GM23248 (cell line): ENCODE measurements at places on chromosomes 5 and 9. TPM values are rescaled to one million over a fixed set of nuclear protein-coding genes. Genes with fewer than 3 reads are reported as not detected.
A peak's percentile ranks its signal among the peaks of the same experiment; 100 is the strongest.

CNTNAP3 gene
- not detected in 2 replicates for total RNA-seq

NOXA1 gene
- total RNA-seq, result 0.32 TPM in 1 of 2 replicates, not detected in the other

DNA sequence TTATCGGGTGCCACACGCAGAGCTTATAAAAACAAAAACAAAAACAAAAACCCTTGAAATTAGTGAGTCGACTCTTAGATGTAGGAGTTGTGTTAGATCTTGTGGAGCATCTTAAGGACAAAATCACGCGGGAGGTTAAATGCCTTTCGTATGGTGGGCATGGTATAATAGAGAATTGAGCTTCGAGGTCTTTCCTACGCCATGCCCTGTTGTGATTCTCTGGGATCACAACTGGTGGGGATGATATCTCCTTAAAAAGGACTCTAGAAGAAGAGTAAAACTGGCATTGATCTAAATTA is 773 bp upstream of the ELL2 start:
- H3K4me1 ChIP-seq, result peaks cover 6% of the 10 kb centered on the region
- peaks cover 23% of the 10 kb centered on the region for H3K36me3 ChIP-seq
- no peaks in the 10 kb centered on the region for H3K27me3 ChIP-seq
- no peak for DNase-seq
- peak overlapping the region; percentile 97 for H3K4me3 ChIP-seq
- H3K27ac ChIP-seq, result peak overlapping the region; percentile 90

PRPF4 gene
- 26.5 and 27.4 TPM in 2 replicates for total RNA-seq

DNA sequence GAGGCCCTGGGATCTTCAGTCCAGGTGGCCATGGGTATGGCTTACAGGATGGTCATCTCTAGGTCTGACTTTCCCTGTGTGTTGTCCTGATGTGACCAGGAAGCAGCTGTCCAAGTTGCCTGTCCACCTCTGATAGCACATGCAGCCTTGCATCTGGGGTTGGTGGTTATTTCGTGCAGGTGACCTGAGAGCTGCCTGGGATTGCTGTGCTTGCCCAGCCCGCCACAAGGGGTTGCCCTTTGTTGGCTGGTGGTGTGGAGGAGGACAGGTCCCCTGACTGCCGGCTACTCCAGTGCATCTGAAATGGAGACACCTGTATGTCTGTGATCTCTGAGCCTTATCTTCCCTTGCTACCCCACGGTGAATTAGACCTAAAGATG is 212.6 kb downstream of the ARHGAP26 start:
- peak overlapping the region; percentile 64; the same call in 1 of the 2 replicates for H3K27ac ChIP-seq
- no peaks in the 10 kb centered on the region for H3K36me3 ChIP-seq
- H3K4me3 ChIP-seq, result no peak overlapping the region
- no peaks in the 10 kb centered on the region for H3K27me3 ChIP-seq
- no peak for DNase-seq
- peaks cover 37% of the 10 kb centered on the region for H3K4me1 ChIP-seq

NR5A1 gene
- not detected in 2 replicates for total RNA-seq

TAF11L5 gene
- total RNA-seq, result not detected in 2 replicates

- 0 out of 2 replicates have a peak, but pooled peaks cover 14% of the 10 kb centered on the region for H3K27me3 ChIP-seq
- no peak overlapping the region for H3K27ac ChIP-seq
- DNase-seq, result no peak
- H3K4me1 ChIP-seq, result peaks cover 5% of the 10 kb centered on the region; the same call in 1 of the 2 replicates
- H3K36me3 ChIP-seq, result no peaks in the 10 kb centered on the region
These were observed 134.2 kb downstream of the KCNIP1 start for GRCh38 chr5:170638051-170638450.

- no peak overlapping the region for H3K27ac ChIP-seq
- H3K36me3 ChIP-seq, result no peaks in the 10 kb centered on the region
- no peak for DNase-seq
- H3K27me3 ChIP-seq, result no peaks in the 10 kb centered on the region
- H3K4me3 ChIP-seq, result no peak overlapping the region
- no peaks in the 10 kb centered on the region for H3K4me1 ChIP-seq
These were observed 195.6 kb upstream of the SMC2 start for GRCh38 chr9:103898550-103898949.

DNA sequence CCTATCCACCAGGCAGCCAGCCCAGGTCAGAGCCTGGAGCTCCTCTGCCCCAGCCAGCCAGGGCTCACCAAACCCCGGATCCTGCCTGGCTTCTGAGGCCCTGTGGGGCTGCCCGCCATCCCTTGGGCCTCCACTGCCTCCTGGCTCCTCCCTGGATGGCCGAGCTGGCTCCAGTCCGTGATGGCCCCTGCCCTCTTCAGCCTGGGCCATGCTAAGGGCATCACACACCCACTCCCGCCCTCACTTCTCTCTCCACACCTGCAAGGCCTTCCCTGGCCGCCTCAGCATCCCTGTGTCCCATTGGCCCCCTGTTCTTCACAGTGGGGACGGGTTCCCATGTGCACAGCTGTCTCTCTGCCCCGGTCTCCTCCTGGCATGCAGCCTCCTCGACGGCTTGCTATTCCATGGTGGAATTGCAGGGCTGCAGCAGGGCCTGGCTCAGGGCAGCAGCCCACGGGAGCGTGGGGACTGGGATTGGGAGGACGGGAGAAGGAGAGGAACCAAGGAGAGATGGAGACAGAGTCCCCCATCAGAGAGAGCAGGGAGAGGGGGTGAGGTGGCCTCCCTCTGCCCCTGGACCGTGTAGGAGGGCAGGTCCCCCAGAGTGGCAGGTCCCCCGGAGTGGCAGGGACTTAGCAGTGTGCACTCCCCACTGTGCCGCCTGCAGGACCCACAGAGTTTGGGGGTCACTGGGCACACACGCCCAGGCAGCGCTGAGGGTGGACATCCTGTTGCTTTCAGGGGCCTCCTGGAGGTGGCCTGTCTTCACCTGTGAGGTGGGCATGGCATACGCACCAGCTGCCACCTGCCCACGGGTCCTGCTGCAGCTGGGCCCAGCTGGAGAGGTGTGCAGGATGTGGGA is 16.7 kb upstream of the RNU6ATAC start:
- no peak overlapping the region for H3K4me3 ChIP-seq
- H3K27me3 ChIP-seq, result peaks cover 20% of the 10 kb centered on the region
- H3K4me1 ChIP-seq, result 0 out of 2 replicates have a peak, but pooled peaks cover 3% of the 10 kb centered on the region
- no peak overlapping the region for H3K27ac ChIP-seq
- no peak for DNase-seq

GRCh38 chr5:128172102-128172501 is 88.5 kb downstream of the SLC12A2 start:
- no peak overlapping the region for H3K4me3 ChIP-seq
- no peak overlapping the region for H3K27ac ChIP-seq
- no peak for DNase-seq
- no peaks in the 10 kb centered on the region for H3K36me3 ChIP-seq
- H3K27me3 ChIP-seq, result no peaks in the 10 kb centered on the region
- H3K4me1 ChIP-seq, result no peaks in the 10 kb centered on the region

- no peaks in the 10 kb centered on the region for H3K27me3 ChIP-seq
- no peak for DNase-seq
- H3K4me3 ChIP-seq, result no peak overlapping the region
- H3K27ac ChIP-seq, result no peak overlapping the region
These were observed 335.7 kb upstream of the RPS23 start for GRCh38 chr5:82613891-82614290.

DNA sequence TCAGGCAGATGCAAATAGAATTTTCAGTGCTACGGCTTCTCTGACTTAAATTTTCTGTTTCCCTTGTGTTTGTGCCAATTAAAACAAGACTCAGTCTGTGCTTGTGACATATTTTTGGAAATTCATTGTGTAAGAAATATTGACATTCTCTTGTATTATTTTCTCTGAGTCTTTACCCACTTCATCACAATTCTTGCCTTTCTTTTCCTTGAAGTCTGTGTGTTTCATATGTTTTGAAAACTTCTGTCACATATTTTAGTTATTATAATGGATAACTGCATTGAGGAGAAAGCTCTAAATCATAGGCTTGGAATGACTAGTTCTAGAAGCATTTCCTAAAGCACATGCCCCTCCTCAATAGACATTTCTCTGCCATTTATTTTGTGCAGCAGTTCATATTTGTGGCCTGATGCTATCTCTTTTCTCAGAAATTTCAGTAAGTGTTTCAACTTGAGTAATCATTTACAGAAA is 206.6 kb downstream of the PALM2AKAP2 start:
- DNase-seq, result peak; percentile 88
- H3K27ac ChIP-seq, result peak overlapping the region; percentile 86
- H3K27me3 ChIP-seq, result no peaks in the 10 kb centered on the region
- no peaks in the 10 kb centered on the region for H3K36me3 ChIP-seq
- peaks cover 51% of the 10 kb centered on the region for H3K4me1 ChIP-seq

DNA sequence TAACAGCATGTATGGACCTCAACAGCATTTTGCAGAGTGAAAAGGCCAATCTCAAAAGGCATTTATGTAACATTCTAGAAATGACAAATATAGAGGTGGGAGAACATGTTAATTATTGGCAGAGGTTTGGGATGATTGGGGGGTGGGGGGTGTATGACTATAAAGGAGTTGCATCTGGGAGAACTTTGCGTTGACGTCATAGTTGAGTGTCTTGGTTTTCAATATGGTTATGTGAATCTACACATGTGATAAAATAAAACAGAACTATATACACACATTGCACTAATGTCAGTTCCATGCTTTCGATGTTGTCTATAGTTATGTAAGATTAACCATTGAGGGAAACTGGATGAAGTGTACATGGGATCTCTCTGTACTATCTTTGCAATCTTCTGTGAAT is 139.1 kb downstream of the SV2C start:
- H3K4me3 ChIP-seq, result no peak overlapping the region
- H3K36me3 ChIP-seq, result no peaks in the 10 kb centered on the region
- no peak overlapping the region for H3K27ac ChIP-seq
- no peak for DNase-seq
- no peaks in the 10 kb centered on the region for H3K4me1 ChIP-seq

DNA sequence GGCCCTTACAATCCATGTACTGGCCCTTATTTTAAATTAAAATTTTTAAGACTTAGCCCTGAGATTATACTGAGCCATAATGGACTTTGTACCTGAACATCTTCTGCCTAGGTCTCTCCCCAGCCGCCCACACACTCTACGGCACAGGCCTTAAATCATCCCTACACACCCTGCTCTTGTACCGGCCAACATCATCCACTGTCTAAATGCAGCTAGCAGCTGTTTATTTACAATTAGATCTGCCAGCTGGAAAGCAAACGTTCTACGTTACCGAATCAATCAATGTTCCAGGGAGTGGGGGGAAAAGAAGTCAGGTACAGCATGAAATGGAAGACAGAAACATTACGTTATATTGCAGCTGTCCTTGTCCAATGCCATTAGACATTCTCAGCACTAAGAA is 88.4 kb upstream of the GRAMD2B start:
- no peaks in the 10 kb centered on the region for H3K4me1 ChIP-seq
- no peaks in the 10 kb centered on the region for H3K36me3 ChIP-seq
- H3K27me3 ChIP-seq, result no peaks in the 10 kb centered on the region; the same call in 1 of the 2 replicates

- H3K27me3 ChIP-seq, result no peaks in the 10 kb centered on the region; the same call in 1 of the 2 replicates
- no peak overlapping the region for H3K4me3 ChIP-seq
- H3K36me3 ChIP-seq, result no peaks in the 10 kb centered on the region
These were observed 75.9 kb downstream of the FBXO38 start for GRCh38 chr5:148459669-148460068.

FBLL1 gene
- total RNA-seq, result 1.3 TPM in 1 of 2 replicates, not detected in the other

ABO gene
- total RNA-seq, result not detected in 2 replicates

- no peak overlapping the region for H3K4me3 ChIP-seq
- no peak overlapping the region for H3K27ac ChIP-seq
- no peaks in the 10 kb centered on the region for H3K36me3 ChIP-seq
- DNase-seq, result peak; percentile 10
- no peaks in the 10 kb centered on the region for H3K27me3 ChIP-seq
These were observed 15.7 kb upstream of the OR13C8 start for GRCh38 chr9:104553261-104553660.
